ENCODE measurements at places on chromosomes 1 and 21. TPM values are rescaled to one million over a fixed set of nuclear protein-coding genes. Genes with fewer than 3 reads are reported as not detected.

- no peak for DNase-seq
Measured at GRCh38 chr1:242057745-242058115, 58.8 kb upstream of the MAP1LC3C start.

The PCNX2 gene
- total RNA-seq = 0.60 TPM

DNA sequence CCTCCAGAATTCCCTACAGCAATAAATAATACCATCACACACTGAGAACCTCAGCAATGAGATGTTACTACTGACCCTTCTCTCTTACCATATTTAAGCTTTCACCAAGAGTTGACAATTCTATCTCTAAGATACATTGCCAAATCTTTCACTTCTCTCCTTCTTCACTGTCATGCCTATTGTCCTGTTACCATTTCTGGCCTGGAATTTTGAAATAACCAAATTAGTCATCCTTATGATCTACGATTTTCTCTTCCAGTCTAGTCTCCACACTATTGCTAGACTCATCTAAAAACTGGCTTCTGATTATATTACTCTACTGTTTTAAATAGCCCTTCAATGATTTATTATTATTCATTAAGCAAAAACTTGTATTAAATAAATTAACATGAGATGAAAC lies 656.1 kb upstream of the ADGRL4 start:
- DNase-seq = no peak

DNA sequence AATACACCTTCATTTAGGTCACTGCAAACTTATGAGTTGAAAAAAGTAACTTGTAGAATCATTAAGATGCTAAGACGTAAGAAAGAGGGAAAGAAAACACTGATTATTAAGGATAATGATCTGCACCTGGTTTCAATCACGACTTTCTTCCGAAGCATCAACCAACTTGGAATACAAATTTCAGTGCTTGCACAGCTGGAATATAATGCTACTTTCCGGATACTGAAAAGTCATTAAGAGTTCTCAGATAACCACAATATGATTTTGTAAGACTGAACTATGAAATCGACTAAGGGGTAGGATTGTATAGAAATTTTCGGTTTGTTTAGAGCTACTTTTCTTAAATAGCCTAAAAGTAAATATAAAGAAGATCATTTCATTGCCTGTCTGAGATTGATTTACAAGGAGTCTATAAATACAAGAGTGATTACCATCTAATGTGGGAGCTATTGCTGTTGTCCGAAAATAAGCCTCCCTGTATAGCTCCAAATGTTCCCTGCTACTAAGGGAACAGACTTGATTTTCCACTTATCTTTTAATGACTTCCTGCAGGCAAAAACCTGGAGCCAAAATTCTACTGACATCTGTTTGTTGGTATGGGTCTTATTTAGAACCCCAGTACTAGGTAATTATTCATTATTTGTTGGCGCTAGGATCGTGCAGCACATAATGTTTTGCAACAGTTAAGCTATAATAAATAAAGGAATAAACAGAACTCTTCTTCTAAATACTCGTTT lies 673.3 kb downstream of the KCNT2 start:
- no peak for DNase-seq

DNA sequence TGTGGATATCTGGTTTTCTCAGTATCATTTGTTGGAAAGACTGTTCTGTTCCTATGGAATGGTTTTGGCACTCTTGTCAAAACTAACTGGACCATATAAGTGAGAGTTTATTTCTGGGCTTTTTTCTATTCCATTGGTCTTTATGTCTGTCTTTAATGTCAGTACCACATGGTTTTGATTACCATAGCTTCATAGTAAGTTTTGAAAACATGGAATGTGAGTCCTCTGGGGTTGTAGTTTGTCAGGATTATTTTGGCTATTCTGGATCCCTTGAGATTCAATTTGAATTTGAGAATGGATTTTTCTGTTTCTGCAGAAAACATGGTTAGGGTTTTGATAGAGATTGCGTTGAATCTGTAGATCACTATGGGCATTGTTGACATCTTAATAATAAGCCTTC lies 107.9 kb downstream of the ZFYVE9 start:
- DNase-seq = no peak

- no peak for DNase-seq
Measured at GRCh38 chr21:40254540-40255465, 387.6 kb downstream of the PCP4 start.

GRCh38 chr1:51519865-51520699 lies 1.0 kb upstream of the EPS15 start:
- DNase-seq = no peak

- DNase-seq = no peak
Measured at GRCh38 chr1:47942240-47942629, 55.0 kb downstream of the TRABD2B start.

GRCh38 chr1:6603238-6603914 lies 707 bp upstream of the KLHL21 start:
- peak; percentile 81 for DNase-seq

The HSD11B1 gene
- not detected for total RNA-seq

The DNM3 gene
- 8.2 TPM for total RNA-seq

GRCh38 chr1:88357729-88358128 lies 326.3 kb upstream of the PKN2 start:
- DNase-seq = no peak

- DNase-seq = no peak
Measured at GRCh38 chr1:79667848-79668696, 661.5 kb upstream of the ADGRL4 start.

GRCh38 chr1:58779801-58780382 lies 4.0 kb downstream of the JUN start:
- DNase-seq = peak; percentile 87

DNA sequence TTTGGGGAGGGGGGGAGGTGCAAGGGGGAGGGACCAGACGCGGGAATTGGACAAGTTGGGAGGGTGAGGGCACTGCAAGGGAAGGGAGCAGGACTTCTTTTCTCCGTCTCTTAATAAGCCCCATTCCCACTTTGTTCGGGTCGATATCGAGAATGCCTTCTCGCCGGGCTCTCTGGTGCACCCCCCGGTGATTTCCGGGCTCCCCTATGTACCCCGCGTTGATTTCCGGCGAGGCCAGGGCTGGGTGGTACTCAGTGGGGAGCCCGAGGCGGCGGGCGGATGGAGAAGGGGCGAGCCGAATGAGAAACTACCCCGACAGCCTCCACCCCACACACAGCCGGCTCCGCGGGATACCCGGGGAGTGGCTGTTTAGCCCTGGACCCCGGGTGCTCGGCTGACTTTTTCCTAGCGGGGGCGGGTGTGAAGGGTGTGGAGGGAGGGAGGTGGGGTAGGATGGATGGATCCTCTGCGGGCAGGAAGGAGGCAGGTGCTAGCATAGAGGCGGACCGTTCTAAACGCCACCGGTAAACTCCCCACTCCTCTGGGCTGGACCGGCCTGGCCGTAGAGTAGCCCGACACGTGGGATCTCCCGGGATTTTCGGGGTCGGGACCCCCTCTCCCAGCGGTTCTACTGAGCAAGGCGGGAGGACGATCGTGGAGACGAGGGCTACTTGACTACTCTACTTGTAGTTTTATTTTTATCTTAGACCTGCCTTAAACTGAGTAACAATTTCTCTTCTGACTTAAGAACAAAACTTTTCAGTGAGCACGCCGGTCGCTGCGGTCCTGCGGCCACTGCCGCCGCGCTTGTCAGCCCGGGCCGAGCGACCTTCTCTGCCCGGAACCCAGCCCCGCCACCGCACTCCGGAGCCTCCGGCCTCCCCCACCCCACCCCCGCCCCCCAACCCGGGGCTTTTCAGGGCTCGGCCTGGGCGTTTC lies 1.0 kb downstream of the RNF220 start:
- peak; percentile 24 for DNase-seq

GRCh38 chr1:203217139-203217655 lies 12.3 kb downstream of the CHIT1 start:
- no peak for DNase-seq

DNA sequence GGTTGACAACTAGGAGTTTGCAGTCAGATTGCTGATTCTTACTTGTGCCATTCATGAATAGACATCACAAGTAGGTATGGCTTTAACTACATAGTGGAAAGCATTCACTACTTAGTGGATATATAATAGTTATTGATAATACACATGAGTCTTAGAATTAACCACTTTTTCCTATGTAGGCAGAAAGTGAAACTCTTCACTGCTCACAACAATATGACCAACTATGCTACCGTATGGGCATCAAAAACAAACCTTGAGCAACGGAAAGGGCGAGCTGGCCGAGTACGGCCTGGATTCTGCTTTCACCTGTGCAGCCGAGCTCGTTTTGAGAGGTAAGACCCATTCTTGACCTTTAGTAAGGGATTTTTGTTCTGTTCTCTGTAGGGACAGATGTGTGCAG lies 38.7 kb downstream of the DHX9 start:
- no peak for DNase-seq

- no peak for DNase-seq
Measured at GRCh38 chr1:48652334-48652733, 124.4 kb downstream of the BEND5 start.

GRCh38 chr1:231139125-231139649 lies 22.7 kb upstream of the TRIM67 start:
- DNase-seq = peak; percentile 73

The SYTL1 gene
- not detected for total RNA-seq

Measured in dermis blood vessel endothelial cell (primary cell).